Stimulated activated CD8-positive, alpha-beta memory T cell treated with anti-CD3 and anti-CD28 coated beads, Interleukin-4, amount 100 ng/mL, for 4 hours (primary cell): ENCODE measurements at places on chromosomes 6 and 20.

DNA sequence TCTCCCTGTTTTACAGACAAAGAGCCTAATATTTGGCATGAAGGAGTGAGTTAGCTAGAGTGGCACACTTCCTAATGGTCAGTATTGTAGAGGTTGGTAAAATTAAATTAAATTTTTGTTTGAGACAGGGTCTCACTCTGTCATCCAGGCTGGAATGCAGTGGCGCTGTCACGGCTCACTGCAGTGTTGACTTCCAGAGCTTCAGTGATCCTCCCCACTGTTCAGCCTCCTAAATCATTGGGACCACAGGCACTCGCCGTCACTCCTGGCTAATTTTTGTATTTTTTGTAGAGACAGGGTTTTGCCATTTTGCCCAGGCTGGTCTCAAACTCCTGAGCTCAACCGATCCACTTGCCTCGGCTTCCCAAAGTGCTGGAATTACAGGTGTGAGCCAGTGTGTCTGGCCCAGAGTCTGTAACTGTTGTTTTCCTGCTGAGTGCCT, 70.9 kb downstream of the SCAND1 start:
- DNase-seq: no peak

- DNase-seq: no peak
Observed at GRCh38 chr20:63429992-63430391, 42.5 kb downstream of the KCNQ2 start.

GRCh38 chr20:37418591-37419109, 72.7 kb downstream of the SRC start:
- no peak for DNase-seq

DNA sequence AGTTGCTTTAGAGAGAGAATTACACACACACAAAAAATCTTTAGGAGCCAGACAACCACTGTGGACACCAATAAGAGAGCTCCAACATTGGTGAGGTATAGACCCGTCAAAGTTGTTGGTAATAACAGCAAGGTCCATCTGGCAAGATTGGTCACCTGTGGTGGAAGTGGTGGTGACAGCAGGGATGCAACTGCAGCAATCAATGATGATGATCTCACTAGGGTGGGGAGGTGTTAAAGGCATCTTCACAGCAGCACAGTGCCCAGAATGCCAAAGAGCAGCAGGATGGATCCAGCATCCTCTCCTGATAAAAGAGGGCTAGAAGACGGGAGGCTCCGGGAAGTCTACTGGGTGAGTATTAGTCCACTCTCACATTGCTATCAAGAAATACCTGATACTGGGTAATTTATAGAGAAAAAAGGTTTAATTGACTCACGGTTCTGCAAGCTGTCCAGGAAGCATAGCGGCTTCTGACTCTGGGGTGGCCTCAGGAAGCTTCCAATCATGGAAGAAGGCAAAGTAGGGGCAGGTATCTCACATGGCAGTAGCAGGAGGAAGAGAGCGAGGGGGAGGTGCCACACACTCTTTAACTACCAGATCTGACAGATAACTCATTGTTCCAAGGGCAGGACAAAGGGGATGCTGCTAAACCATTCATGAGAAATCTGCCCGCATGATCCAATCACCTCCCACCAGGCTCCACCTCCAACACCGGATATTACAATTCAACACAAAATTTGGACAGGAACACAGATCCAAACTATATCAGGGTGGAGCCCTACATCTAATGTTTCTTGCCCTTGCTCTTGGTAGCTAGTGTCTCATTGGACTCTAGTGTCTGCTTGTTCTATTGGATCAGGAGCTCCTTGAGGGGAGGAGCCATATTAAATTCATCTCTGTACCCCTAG, 48.9 kb downstream of the KLHL31 start:
- DNase-seq: no peak

GRCh38 chr6:12066297-12066696, 54.2 kb downstream of the HIVEP1 start:
- DNase-seq: no peak

DNA sequence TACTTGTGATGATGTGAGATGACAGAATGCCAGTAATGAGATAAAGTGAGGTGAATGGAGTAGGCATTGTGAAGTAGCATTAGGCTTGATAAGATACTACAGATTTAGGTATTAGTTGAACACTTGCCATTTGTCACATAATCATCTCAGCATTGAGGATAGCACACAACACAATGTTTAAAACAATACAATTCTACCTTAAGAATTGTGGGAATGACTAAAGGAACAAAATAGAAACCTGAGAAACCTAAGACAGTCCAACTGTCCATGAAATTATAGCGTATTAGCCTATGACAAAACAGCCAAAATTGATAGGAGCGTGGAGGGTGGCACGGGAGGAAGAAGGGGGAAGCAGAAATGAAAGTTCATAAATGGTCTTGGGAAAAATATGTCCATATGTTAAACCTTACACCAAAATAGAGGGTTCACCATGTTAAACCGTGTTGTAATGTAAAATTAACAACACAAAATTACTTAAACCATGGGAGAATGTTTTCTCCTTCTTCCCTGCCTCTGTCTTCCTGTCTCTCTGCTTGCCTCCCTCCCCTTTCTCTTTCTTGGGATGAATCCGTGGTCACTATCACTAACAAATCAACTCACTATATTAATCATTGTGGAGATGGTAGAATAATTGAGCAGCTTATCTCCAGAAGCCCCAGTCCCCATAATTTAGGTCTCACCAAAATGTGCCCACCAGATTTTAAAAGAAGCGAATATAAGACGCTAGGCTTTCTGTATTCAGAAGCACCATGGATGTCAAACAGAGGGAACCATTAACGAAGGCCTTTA, 33.0 kb upstream of the HFE start:
- DNase-seq: no peak

DNA sequence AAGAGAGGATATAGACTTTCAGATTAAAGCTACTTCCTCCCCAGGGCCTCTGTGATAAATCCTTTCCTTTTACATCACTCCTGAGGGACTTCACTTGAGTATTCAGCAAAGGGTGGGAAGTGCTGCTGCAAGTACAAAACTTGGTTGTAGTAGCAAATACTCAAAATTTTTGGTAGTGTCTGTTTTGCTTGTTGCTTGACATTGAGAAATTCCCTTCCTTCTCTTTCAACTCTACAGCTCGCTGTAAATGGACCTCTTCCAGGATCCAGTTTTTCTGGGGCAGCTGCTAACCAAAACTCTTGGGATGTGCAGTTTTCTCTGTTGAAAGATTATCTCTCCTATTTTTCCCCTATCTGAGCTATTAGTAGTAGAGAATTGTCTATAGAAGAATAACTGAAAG, 472.0 kb downstream of the CD109 start:
- DNase-seq: no peak

DNA sequence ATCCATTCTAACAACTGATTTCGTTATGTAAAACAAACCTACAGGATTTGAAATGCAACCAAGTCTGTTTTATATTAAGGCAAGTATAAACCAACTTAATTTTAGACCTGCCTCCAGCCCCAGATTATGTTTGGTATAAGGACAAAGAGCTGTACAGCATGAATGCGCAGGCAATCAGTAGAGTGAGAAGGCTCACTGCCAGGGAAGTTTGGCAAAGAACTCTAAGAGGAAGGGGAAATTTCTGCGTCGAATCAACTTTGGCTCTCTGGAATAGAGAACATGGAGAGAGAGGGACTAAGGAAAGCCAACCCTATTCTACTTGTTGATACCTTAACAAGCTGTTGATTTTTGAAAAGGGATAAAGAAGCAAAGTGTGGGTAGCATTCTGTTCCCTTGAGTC, 96.9 kb upstream of the FOXO3 start:
- DNase-seq: no peak

GRCh38 chr6:140101818-140102217, 727.4 kb upstream of the CITED2 start:
- DNase-seq: no peak

DNA sequence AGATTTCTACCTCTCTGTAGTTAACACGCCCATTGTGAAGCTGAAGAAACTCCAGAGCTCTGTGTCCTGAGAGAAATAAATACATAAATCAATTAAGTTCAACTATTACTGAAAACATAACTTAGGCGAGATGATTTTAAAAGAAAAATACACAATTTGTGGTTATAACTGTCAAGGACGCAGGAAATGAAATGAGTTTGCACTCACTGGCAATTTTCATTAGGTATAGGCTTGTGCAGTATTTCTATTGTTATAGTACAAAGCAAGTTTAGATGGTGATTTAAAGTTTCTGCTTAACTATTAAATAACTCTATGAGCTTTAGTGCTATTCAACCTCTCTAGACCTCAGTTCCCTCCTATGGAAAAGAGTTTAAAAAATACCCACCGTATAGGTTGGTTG, 3.3 kb downstream of the GPLD1 start:
- DNase-seq: no peak

GRCh38 chr6:89008001-89008814, 44.8 kb upstream of the RNGTT start:
- DNase-seq: no peak

DNA sequence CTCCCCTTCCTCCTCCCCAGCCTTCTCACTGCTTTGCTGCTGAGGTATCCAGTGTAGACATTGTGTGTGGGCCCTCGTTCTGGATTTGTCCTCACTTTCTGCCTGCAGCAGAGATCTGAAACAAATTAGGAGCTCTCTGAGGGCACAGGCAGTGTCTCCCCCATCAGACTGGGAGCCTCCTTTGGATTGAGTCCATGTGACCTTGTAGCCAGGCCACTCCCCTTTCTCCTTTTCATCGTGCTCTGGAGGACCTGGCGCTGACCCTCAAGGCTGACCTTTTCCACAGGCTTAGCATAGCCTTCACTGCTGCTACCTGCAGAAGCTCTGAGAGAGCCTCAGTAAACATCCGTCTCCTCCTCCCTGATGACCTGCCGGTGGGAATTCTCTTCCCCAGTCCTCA, 26.2 kb downstream of the VEGFA start:
- no peak for DNase-seq

DNA sequence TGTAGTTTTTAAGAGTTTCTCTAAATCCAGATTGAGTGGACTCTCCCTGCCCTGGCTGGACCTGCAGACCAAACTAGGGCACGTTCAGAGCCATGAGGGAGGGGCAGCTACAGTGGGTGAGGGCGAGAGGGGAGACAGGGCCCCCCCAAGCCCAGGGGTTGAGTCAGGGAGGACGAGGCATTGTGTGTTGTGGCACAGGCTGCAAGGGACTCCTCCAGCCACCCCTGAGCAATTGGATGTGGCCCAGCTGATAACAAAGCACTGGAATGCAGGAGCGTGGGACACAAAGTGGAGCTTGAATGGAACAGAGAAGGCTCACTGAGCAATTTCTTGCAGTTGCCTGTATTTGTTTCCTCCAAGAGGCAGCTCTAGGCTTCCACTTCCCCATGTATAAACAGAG, 43.5 kb upstream of the MYL9 start:
- DNase-seq: no peak

DNA sequence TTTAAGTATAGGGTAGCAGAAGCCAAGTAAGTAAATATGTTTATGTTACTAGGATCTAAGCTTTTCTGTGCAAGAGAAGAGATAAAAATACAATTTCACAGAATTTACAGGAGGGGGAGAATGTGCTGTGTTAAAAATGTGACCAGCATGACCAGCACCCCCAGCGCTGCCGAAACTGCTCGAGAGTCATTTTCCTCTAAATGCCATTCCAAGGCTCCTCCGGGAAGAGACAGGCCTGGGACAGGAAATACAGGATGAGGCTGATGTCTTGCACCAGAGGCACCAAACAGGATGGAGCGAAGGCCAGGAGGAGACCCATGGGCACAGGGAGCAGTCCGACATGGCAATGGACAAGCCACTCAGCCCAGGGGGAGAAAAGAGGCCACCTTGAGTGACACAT, 21.1 kb downstream of the TAF4 start:
- no peak for DNase-seq

GRCh38 chr20:48384147-48384818, 443.5 kb downstream of the PREX1 start:
- no peak for DNase-seq

GRCh38 chr6:18253635-18254034, 10.7 kb downstream of the DEK start:
- no peak for DNase-seq

DNA sequence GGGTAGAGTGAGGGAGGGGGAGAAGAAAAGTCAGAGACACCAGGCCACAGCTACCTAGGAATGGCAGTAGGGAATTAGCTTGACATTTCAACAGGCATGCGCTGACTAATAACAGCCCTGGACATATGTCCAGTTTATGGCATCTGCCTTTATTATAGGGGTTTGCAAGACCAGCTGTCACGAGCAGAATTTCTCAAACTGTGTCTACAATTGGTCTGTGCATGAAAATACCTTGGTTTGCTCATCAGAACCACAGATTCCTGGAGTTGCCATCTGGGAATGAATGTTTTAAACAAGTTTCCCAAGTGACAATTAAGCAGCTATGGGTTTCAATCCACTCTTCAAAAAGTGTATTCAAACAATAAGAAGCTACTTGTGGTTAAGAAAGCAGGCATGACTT, 110.3 kb upstream of the ENPP5 start:
- DNase-seq: no peak

GRCh38 chr6:96934087-96934486, 9.6 kb downstream of the KLHL32 start:
- no peak for DNase-seq

DNA sequence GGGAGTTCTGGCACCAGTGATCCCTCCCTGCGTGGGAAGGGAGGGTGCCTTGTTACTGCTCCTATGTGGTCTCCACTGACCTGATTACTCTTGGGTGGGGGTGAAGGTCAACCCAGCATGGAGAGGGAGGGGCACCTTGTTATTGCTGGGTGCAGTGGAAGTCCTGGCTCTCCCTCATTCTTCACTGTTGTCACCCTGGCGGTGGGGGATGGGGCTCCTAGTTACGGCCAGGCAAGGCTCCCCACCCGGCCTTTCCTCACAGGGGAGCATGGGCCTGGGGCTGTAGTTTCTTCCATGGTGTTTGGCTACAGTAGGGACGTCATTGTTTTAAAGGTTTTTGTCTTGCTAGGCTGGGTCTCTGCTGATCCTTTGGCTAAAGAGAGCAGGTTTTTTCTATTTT, 40.8 kb downstream of the PACSIN1 start:
- no peak for DNase-seq

DNA sequence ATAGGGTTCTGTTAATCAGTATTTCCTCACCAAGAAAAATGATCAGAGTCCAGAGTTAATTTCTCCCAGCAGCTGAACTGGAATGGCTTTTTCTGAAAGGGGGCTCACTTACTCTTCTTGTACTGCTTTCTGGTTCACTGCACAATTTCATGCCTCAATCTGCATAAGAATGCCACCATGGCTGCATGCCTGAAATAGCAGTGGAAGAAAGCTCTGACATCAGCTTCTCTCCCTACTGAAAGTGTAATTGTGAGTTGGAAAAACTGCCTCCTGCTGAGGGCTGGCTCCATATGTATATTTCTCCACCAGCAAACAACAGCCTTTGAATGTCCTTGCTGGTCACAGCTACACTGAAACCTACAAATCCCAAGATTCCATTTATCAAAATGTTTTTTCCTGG, 1027.2 kb upstream of the GJE1 start:
- no peak for DNase-seq

DNA sequence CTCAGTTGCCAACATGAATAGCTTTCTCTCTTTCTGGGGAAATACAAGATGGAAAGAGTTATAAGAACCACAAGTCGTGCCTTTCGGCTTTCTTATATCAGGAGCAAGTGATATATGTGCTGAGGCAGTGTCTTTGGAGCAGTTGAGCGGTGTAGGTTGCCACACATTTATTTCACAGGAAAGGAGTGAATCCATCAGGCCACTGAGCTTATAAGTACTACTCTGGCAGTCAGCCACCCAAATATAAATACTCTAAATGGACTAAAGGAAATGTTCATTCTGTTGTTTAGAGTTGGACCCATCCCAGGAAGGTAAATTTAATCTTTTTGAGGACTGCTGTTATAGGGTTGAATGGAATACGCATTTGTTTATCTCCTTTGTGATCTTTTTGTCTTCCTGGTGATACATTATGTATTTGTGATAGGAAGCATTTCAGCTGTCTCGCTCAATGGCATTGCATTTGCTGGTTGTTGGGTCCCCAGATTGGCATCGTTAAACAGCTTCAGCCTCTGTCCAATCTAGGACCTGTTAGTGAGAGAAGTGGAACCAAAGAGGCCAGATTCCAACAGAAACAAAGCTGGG, 139.7 kb downstream of the SOBP start:
- no peak for DNase-seq
